ENCODE measurements at places on chromosomes 7 and 10. TPM values are rescaled to one million over a fixed set of nuclear protein-coding genes. Genes with fewer than 3 reads are reported as not detected.
A peak's percentile ranks its signal among the peaks of the same experiment; 100 is the strongest.

Gene AKR1D1
- polyA plus RNA-seq: not detected

Gene CASTOR2
- polyA plus RNA-seq: 27.6 TPM

Gene MYO1G
- 0.59 TPM for polyA plus RNA-seq

- peak; percentile 78 for DNase-seq
Measured at GRCh38 chr7:1065585-1066241, 21.4 kb downstream of the GPR146 start.

GRCh38 chr10:110516815-110517492 is 19.2 kb downstream of the DUSP5 start:
- DNase-seq: no peak

- no peak for DNase-seq
Measured at GRCh38 chr7:94276795-94277194, 117.9 kb upstream of the COL1A2 start.

- no peak for DNase-seq
Measured at GRCh38 chr10:60448246-60448645, 58.6 kb upstream of the ANK3 start.

GRCh38 chr7:11341285-11341944 is 367.7 kb downstream of the PHF14 start:
- peak; percentile 19 for DNase-seq

DNA sequence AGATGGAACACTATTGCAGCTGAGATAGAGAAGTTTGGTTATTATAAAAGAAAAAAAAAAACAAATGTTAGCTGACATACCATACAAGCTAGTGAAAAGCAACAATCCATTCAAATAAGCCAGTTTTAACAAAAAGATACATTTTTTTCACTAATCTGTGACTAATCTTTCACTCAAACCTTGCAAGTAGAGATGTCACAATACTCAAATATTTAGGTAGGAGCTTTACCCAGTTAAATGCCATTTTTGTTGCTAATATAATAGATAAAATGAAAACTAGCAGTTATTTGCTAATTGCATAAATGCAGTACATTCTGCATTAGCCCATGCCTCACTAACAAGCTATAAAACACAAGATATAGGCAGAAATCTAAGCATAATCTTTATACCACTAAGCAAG is 123.6 kb downstream of the BTAF1 start:
- no peak for DNase-seq

- DNase-seq: no peak
Measured at GRCh38 chr10:90988024-90988423, 67.1 kb upstream of the ANKRD1 start.
